ENCODE measurements at places on chromosomes 12 and 14.

- peak; percentile 76 for DNase-seq
Observed at GRCh38 chr14:66070542-66071319, 415.4 kb upstream of the CCDC196 start.

- peak; percentile 37 for DNase-seq
Observed at GRCh38 chr12:62581288-62582064, 114.8 kb downstream of the MON2 start.

DNA sequence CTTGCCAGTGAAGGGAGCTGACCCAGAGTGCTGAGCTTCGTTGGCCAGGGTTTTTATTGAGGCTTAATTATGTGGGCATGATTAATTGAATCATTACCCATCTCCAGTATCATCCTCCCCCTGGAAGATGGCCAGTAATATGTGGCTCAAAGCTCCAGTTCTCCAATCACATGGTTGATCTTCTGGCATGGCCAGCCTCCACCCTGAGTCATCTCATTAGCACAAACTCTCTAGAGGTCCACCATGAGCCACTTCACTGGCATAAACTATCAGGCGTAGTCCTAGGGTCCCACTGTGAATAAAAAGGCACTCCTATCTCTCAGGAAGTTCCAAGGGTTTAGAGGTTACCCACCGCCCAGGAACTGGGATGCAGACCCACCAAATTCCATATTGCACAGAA, 135.0 kb downstream of the ANO6 start:
- DNase-seq: no peak

GRCh38 chr12:98355322-98355721, 160.1 kb upstream of the TMPO start:
- DNase-seq: no peak

DNA sequence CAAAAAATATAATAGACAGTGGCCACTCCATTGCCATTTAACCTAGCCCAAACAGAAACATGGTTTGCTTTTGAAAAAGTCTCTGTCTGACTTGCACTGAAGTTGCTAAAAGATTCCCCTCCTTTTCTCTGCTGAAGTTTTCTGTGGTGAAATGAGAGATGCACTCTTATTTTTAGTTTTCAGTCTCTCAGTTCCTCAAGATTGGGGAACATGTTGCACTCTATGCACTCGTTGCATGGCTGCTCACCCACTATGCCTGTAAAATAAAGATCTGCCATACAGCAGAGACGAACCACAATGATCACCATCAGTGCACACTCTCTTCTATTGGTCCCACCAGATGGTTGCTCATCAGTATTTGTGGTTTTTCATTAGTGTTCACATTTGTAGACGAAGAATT, 13.1 kb upstream of the DAAM1 start:
- no peak for DNase-seq

DNA sequence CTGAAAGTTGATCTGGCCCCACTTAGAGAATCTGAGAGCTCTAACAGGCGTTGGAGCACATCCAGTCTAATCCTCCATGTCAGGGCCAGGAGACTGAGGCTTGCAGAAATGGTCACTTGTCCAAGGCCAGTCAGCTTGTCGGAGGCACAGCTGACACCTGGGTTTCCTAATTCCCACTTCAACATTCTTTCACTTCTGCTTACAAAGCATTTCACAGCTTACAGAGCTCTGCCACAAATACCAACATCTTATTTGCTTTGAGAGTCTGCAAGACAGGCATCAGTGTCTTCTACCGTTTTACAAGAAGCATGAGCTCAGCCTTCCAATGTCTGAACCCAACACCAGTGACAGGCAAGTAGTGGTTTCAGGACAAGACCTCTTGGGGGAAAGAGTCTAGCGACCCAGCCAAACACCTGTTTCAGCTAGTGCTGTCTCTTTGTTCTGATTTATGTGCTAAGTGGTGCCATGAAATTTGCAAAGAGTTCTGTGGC, 31.8 kb downstream of the ISCA2 start:
- DNase-seq: no peak

- DNase-seq: no peak
Observed at GRCh38 chr14:83614956-83615355, 1915.0 kb upstream of the FLRT2 start.

DNA sequence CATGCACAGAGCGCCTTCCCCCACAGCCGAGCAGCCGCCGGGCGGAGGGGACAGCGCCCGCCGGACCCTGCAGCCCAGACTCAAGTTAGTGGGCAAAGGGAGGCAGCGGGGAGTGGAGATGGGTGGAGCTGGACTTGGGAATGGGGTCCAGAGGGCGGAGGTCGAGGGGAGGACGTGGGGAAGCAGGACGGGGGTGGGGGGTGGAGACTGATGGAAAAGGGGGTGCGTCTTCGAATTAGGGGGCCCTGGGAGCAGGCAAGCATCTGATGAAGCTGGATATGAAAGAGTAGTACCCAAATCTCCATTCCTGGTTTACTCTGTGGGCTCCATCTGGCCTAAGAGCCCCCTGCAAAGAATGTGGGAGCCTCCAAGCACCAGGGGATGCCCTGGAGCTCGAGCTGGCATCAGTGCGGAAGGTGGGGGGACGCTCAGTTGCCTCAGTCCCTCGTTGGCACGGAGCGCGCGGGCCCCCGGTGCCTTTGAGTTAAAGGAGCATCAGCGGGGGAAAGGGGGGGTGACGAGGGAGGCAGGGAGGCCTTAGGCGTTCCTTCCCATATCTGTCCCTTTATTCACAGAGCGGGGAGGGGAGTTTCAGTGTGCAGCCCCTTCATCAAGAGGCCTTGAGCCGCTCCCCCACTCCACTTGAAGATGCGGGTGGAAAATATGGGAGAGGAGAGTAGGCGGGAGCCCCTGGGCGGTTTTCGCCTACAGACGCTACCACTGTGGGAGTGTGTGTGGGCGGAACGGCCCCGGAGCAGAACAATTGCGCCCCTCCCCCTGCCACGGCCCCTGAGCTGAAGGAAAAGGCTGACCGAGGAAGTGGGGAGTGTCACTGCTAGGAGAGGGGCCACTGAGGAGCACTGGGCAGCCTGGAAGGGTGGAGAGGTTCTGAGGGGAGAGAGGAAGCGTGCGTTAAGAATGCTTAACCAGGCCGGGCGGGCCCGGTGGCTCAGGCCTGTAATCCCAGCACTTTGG, 644 bp downstream of the NAB2 start:
- DNase-seq: no peak

GRCh38 chr14:101098177-101098576, 194.7 kb upstream of the RTL1 start:
- DNase-seq: no peak

- DNase-seq: peak; percentile 80
Observed at GRCh38 chr12:3200032-3200617, 122.9 kb downstream of the TSPAN9 start.

- DNase-seq: peak; percentile 37
Observed at GRCh38 chr12:96120359-96121100, 73.6 kb upstream of the ELK3 start.

GRCh38 chr12:121613462-121613861, 12.9 kb upstream of the ORAI1 start:
- no peak for DNase-seq

- no peak for DNase-seq
Observed at GRCh38 chr14:101731187-101732080, 30.1 kb upstream of the PPP2R5C start.

- DNase-seq: no peak
Observed at GRCh38 chr12:24423611-24424010, 474.1 kb upstream of the SOX5 start.

DNA sequence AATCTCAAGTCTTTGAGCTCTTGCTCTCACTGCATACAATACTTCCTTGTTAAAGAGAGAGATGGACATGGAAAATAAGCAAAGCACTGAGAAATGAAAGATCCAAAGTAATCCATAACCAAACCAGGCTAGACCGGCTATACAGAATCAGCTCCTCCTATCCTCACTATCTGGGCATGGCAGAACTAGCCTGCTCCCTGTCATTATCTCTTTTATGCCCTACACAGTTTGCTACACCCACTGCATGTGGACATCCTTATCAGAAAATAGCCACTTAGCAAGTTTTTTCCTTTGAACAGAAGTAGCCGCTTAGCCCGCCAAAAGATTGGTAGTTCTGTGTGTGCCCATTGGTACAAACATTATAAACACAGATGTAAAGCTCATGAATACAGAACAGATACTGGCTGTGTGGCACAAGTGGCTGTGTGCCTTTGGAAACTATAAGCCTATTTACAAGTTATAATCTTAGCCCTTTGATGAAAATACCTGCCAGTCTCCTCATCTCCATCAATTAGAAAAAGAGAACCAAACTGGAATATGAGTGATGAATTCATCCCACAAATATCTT, 34.7 kb downstream of the SPTB start:
- DNase-seq: no peak

- DNase-seq: no peak
Observed at GRCh38 chr14:101072531-101072930, 169.0 kb upstream of the RTL1 start.

GRCh38 chr14:69317102-69317755, 57.3 kb downstream of the GALNT16 start:
- DNase-seq: no peak

DNA sequence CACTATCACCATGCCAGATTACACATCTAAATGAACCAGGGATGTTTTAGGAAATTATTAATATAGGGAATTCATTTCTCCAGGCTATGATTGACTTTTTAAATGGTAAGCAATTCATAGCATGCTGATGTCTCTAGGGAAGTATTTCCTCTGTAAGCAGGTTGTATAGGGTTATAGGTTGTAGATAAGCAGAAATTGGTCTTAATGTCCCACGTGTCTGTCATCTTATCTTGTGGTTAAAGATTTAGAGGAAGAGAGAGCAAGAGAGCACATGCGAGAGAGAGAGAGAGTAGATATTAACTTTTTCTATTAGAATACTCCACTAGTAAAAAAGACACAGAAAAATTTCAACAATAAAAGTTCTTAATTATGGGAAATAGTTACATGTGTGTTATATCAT, 32.6 kb downstream of the TRHDE start:
- DNase-seq: no peak

DNA sequence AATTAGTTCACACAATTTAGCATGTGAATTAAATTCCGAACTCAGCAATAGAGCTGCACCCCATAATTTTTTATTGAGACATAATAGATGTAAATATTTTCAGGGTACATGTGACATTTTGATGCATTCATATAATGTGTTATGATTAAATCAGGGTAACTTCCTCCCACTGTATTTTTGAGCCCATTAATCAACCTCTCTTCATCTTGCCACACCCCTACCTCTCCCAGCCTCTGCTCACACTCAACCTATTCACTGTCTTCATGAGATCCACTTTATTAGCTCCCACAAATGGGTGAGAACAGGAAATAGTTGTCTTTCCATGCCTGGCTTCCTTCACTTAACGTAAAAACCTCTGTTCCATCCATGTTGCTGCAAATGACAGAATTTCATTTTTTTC, 14.7 kb downstream of the IL26 start:
- no peak for DNase-seq

- DNase-seq: no peak
Observed at GRCh38 chr12:60021235-60021634, 425.4 kb downstream of the SLC16A7 start.

DNA sequence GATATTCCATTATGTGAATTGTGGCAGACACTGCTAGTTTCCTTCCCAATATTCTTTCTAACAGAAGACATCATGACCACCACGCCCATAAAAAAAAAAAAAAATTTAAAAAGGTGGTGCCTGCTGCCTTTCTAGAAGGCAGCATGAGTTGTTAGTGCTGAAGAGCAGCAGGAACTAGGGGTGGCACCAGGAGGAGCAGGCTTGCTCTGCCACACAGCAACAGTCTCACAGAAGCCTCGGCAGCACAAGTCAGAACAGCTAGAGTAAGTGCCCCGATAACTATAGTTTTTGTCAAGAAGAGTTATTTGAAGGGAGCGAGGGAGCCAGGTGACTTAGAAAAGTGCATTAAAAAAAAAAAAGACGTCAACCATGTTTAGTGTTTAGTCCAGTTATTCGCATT, 66.4 kb upstream of the TMEM263 start:
- no peak for DNase-seq

GRCh38 chr14:38490273-38490672, 234.4 kb upstream of the CLEC14A start:
- no peak for DNase-seq

- DNase-seq: no peak
Observed at GRCh38 chr12:8648576-8649205, 13.9 kb downstream of the MFAP5 start.

GRCh38 chr12:58950739-58951100, 30.4 kb upstream of the LRIG3 start:
- DNase-seq: no peak

GRCh38 chr14:46973295-46973694, 321.7 kb upstream of the RPL10L start:
- DNase-seq: no peak

GRCh38 chr14:30069536-30069935, 141.9 kb upstream of the PRKD1 start:
- DNase-seq: no peak

- no peak for DNase-seq
Observed at GRCh38 chr14:72129291-72129690, 197.1 kb downstream of the RGS6 start.

DNA sequence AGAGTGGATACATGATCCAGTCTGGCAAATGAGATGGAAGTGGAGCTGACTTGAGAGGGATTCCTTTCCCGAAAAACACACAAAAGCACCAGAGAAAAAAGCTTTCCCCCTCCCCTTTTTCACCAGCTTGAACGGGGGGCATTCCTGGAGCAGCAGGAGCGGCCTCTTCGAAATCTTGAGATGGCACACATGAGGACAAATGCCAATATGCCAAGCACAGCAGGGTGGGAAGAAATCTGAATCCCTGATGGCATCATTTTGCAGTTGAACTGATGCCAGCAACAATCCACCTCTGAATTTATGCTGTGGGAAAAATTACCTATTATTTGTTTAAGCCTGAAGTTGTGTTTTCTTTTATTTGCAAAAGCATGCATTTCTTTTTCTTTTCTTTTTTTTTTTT, 29.7 kb upstream of the BICD1 start:
- DNase-seq: no peak

DNA sequence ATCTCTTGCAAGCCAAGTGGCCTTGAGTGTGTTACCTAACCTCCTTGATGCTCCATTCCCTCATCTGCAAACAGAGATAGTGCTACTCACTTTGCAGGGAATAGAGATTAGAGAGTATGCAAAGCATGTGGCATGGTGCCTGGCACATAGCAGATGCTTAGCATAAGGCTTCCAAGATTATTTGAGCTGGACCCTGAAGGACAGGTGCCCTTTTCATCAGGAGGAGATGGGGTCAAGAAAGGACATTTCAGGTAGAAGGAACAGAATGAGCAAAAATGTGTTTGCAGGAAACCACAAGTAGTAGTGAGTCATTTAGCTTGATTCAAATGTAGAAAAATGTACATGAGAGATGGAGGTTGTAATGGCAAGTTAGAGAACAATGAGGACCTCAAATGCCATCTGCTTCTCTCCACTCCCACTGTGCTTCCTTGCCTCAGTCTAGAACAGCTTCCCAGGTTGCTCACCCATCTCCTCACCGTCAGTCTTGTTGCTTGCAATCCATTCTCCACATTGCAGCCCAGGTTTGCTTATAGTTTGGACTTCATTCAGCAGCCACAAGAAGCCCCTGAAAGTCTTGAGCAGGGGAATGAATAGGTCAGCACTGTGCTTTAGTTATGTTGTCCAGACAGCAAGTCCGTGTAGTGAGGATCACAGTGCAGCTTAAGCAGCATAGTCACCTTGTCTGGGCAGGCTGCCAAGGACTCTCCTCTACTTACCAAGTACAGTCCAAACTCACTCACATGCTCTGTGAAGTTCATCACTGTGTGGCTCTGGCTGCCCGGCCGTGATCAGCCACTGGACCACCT, 536.3 kb upstream of the CCDC196 start:
- peak; percentile 13 for DNase-seq

Data from HEK293T (cell line).